NCI-H524 treated with DMSO at 0.1 percent for 48 hours (cell line): ENCODE measurements at places on chromosomes 1 and 21.

GRCh38 chr1:183012301-183012994 lies 10.8 kb upstream of the LAMC1 start:
- DNase-seq: no peak

- no peak for DNase-seq
These were observed 97.9 kb upstream of the RGS1 start for GRCh38 chr1:192477630-192478029.

DNA sequence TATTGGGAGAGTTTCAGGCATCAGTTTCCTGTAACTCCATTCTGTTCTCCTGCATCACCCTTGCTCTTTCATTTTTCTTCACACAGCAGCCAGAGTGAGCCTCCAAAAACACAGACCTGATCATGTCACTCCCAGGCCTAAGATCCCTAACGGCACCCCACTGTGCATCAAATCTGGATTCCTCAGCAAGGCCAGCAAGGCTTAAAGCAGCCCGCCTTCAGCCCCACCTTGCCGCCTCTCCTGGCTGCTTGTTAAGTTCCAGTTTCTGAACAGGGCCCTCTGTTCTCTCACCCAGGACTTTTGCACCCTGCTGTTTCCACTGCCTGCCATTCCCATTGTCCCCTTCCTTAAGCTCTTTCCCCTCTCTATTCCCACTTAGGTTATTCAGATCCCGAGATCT lies 29.3 kb downstream of the C1orf116 start:
- DNase-seq: no peak

- no peak for DNase-seq
These were observed 481 bp downstream of the CCDC163 start for GRCh38 chr1:45499415-45499769.

DNA sequence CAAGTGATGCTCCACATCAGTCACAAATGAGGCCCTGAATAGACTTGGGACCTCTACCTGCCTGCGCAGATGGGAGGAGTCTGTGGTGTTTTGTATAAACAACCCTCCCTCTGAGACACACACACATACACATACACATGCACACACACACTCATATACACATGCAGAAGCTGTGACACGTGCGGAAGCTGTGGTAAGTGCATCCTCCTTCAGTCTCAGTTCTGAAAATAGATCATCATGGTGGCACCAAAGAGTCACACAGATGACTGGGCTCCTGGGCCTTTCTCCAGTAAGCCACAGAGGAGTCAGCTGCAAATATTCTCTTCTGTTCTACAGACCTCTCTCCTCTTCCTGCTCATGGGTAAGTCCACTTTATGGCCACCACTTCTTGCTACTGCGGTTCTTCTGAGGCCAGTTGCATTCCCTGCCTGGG lies at the start of gene LY9:
Gene LY9, plus strand, starts transcription at position 224 of the 433 bp plus-strand sequence. Its CDS starts 14 bp downstream, at position 238.
- DNase-seq: no peak

GRCh38 chr21:33541105-33541711 lies 709 bp downstream of the GART start:
- no peak for DNase-seq

DNA sequence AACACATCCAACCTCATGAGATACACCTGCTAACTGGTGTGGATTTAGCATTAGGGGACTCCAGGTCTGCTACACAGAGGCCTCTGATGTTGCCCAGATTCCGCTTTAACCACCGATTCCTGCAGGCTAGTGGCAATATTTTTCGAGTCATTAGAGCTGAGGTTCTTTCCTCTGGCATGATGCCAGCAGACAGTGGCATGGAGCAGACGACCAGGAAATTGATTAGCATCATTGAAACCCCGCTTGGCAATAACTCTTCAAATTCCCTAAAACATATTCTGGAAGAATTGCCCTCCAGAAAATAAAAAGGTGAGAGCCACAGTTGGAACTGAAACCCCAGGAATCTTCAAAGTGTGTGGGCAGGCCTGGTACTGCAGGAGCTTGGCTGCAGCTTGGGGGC lies 28.4 kb upstream of the ETV3 start:
- DNase-seq: no peak

DNA sequence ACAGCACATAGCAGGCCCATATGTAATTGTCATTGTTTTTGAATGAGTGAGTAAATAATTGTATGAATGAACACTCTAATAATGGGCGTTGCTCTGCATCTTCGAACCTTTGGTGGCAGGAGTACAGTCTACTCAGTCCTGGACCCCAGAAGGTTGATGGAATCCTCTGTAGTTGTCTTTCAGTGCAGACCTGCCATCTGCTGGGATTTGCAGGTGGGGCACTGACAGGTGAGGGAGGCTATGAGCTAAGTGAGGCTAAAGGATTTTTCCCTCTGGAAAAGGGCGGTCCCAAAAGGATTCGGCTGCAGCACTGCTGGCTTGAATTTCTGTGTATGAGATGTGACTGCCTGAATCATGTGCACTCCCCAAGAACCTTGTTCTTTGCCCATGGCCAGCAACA lies 53.4 kb downstream of the PLXNA2 start:
- DNase-seq: no peak

DNA sequence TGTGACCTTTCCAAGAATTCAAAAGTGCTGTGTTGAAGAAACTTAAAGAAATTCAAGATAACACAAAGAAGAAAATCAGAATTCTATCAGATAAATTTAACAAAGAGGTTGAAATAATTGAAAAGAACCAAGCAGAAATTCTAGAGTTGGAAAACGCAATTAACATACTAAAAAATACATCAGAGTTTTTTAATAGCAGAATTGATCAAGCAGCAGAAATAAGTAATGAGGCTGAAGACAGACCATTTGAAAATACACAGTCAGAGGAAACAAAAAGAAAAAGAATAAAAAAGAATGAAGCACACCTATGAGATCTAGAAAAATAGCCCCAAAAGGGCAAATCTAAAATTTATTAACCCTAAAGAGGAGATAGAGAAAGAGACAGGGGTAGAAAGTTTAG lies 218.1 kb upstream of the KAZN start:
- no peak for DNase-seq

- DNase-seq: no peak
These were observed 849.8 kb downstream of the USP25 start for GRCh38 chr21:16579538-16579937.

DNA sequence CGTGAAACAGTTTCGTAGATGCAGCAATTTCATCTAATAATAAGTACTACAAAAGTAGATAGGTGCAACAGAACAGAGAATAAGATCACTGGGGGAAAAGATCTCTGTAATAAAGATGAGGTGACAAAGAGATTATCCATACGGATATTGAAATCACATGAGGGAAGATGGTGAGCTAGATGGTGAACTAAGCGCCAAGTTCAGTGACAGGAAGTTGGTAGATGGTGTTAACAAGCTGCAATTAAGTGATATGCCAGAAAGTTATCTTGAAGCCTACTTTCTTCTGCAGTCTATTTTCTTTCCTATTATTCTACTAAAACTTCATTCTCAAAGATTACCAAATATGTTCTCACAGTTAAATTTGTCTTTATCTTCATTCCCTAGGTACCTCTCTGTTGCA lies 7.1 kb downstream of the LRIF1 start:
- no peak for DNase-seq

GRCh38 chr1:165851034-165851658 lies 23.7 kb downstream of the UCK2 start:
- DNase-seq: no peak

DNA sequence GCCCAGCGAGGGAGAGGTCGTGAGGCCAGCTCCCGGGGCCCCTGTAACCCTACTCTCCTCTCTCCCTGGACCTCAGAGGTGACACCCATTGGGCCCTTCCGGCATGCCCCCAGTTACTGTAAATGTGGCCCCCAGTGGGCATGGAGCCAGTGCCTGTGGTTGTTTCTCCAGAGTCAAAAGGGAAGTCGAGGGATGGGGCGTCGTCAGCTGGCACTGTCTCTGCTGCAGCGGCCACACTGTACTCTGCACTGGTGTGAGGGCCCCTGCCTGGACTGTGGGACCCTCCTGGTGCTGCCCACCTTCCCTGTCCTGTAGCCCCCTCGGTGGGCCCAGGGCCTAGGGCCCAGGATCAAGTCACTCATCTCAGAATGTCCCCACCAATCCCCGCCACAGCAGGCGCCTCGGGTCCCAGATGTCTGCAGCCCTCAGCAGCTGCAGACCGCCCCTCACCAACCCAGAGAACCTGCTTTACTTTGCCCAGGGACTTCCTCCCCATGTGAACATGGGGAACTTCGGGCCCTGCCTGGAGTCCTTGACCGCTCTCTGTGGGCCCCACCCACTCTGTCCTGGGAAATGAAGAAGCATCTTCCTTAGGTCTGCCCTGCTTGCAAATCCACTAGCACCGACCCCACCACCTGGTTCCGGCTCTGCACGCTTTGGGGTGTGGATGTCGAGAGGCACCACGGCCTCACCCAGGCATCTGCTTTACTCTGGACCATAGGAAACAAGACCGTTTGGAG lies 23.7 kb upstream of the TNFRSF1B start:
- no peak for DNase-seq

- DNase-seq: no peak
These were observed 175.3 kb downstream of the CACNA1E start for GRCh38 chr1:181658581-181658980.

GRCh38 chr1:241813768-241814320 lies 34.2 kb upstream of the EXO1 start:
- DNase-seq: no peak

DNA sequence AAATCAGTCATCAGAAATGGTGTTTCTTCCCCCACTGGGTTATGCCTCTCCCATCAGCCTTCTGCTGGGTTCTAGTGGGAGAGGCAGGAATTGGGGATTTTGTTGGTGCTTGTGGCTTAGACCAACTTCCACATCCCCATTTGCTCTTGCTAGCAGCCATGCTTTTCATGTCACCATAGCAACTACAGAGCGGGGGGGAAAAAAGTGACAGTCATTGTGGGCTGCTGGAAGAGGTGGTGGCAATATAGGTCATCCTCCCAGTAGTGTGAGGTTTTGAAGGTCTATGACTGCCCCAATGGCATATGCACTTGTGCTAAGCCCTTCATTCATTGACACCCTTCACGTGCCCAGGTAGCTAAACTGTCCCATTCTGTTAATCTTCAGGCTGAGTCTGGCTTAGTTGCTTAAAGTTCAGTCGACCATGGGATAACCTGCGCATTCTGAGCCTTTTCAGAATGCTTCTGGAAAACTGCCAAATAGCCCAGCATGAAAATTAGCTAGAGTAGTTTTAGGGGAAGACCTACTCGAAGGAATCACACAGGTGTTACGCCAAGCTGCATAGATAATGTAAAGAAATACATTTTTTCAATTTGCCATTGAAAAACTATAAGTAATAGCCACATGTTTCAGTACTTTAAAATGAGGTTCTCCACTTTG lies 53.7 kb upstream of the ZNF326 start:
- no peak for DNase-seq

DNA sequence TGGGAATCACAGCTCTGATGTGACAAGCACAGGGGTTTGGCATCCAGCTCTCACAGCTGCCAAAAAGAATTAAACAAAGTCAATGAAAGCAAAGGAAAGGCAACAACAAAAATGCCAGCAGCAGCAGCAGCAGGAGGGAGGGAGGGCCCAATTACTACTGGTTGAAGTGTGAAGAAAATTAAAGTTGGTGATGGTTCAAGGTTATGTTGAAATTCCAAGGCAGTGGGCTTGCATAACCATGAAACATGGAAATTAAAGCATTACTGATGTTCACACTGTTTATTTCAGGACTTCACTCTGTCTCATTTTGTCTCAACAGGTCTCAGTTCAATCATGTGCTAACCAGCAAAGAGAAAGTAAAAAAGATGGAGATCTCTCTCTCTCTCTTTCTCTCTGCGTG lies 220.3 kb upstream of the LYPLAL1 start:
- DNase-seq: no peak

DNA sequence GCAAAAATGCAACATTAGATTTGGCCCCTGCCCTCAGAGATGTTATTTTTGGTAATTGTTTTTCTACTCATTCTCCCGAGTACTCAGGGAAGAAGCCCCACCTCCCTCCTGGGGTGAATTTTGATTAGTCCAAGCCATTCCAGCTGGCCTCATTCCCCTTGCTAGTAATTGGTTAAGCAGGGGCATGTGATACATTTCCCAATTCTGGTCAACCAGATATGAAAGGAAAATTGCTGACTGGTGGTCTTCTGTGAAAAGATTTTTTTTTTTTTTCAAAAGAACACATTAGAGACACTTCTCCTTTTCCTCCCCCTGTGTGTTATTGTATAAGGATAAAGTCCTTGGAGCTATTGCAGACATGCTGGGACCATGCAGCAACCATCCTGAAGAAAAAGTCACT lies 71.1 kb upstream of the AKT3 start:
- DNase-seq: no peak

- no peak for DNase-seq
These were observed 11.8 kb upstream of the RPF1 start for GRCh38 chr1:84467298-84467697.

GRCh38 chr1:163203561-163203960 lies 845 bp upstream of the RGS5 start:
- no peak for DNase-seq

GRCh38 chr1:41773144-41773591 lies 145.6 kb downstream of the HIVEP3 start:
- DNase-seq: no peak

DNA sequence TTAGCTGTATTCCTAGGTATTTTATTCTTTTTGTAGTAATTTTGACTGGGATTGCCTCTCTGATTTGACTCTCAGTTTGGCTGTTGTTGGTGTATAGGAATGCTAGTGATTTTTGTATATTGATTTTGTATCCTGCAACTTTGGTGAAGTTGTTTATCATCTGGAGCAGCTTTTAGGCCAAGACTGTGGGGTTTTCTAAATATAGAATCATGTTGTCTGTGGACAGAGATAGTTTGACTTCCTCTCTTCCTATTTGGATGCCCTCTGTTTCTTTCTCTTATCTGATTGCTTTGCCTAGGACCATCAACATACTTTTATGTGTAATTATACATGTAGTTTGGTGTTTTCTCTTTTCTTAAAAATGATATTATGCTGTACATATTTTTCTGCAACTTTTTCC lies 27.2 kb downstream of the CD46 start:
- DNase-seq: no peak

- no peak for DNase-seq
These were observed at the start of gene FHL3 for GRCh38 chr1:38005195-38006007. TSS of gene FHL3 (minus strand) at chr1:38005514. CDS start at chr1:37999412, 6,102 bp downstream.

- no peak for DNase-seq
These were observed 5.0 kb downstream of the ZNF691 start for GRCh38 chr1:42851420-42851819.

DNA sequence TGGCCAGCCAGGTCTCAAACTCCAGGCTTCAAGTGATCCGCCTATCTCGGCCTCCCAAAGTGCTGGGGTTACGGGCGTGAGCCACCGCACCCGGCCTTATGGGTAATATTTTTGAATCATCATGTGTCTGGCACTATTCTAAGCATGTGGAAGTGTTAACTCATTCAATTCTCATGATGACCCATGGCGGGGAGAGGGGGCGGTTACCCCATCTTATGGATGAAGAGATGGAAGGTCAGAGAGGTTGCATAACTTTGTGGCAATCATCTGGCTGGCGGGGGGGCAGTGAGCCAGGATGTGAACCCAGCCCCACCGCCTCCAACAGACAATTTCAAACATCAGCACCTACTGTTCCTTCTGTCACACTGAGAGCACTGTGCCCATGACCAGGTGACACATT lies 11.5 kb upstream of the TAS1R2 start:
- no peak for DNase-seq

- no peak for DNase-seq
These were observed 114.2 kb upstream of the IPO9 start for GRCh38 chr1:201714542-201715329.
